ENCODE measurements at places on chromosomes 6 and 20.
A peak's percentile ranks its signal among the peaks of the same experiment; 100 is the strongest.

GRCh38 chr20:25439328-25439727 is 31.9 kb downstream of the GINS1 start:
- peak; percentile 27 for DNase-seq

DNA sequence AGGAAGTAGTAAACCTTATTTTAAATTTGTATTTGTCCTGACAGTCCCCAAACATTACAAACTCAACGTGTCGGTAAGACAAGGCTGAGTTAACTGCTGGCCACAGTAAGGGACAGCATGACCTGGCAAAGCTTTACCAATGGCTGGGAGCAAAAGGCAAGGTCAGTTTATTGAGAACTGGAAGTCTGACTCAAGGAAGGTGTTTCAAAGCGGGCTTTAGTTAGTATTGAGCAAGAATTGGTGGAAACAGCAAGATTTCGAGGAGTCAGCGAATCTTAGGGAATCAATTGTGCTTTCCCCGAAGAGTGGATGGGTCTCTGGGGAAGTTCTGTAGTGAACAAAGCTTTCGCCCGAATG is 885 bp upstream of the GZF1 start:
- DNase-seq, result peak; percentile 66

- DNase-seq, result peak; percentile 26
Measured at GRCh38 chr6:1091900-1092299, 220.0 kb upstream of the FOXQ1 start.

DNA sequence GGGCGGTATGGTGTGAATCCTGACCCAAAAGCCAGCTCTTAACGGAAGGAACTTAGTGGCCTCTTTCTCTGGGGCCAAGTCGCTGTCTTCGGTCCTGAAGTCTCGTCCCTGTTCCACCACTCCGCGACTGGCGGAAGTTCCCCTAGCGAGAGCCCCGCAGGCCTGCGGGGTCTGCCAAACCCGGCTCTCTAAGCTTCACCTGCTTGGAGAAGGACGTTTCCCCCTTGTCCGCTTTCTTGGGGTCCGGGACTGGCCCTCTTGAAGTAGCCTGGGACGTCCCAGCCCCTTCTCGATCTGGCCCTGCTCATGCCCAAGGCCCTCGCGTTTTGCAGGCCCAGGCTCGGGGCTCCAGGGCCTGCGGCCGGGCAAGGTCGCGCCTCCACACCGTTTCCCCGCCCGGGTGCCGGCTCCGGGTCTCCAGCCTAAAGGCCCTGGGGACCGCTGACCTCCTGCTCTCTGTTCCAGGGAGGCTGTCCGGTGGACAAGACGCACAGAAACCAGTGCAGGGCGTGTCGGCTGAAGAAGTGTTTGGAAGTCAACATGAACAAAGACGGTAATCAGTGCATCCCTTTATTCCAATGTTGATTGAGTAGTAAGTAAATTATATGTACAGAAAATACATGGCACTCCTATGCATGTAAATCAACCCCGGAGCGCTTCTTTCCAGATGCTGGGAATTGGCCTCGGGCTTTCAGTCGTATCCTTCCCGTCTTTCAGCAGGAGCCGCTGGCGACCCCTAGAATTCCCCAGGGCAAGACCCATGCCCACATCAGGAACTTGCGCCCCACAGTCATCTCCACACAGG is 8.8 kb downstream of the NR2E1 start:
- peak; percentile 56 for DNase-seq

GRCh38 chr6:106177786-106178185 is 91.7 kb downstream of the PRDM1 start:
- DNase-seq, result no peak

DNA sequence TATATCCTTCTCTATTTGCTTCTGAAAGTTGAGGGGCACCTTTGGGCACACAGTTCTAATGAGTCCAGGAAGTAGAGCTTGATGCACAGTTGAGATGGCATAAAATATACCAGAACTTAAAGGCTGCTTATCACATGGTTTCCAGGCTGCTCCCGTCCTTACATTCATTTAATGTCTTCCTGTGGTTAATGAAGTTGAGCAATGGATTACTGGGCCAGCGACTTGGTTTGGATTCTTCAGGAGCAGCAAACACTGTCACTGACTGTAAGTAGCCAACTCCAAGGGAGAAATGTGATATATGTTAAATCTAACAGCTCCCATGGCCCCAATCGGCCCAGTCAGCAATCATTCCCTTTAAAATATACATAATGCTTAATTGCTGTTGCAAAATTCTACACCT is 9.0 kb upstream of the TSHZ2 start:
- no peak for DNase-seq

Data from suppressor macrophage treated with lipopolysaccharide for 1 hour (primary cell).